ENCODE measurements at places on chromosomes 2 and 18. TPM values are rescaled to one million over a fixed set of nuclear protein-coding genes. Genes with fewer than 3 reads are reported as not detected.
A peak's percentile ranks its signal among the peaks of the same experiment; 100 is the strongest.

- no peak for DNase-seq
Observed at GRCh38 chr2:101162561-101163330, 11.6 kb upstream of the TBC1D8 start.

DNA sequence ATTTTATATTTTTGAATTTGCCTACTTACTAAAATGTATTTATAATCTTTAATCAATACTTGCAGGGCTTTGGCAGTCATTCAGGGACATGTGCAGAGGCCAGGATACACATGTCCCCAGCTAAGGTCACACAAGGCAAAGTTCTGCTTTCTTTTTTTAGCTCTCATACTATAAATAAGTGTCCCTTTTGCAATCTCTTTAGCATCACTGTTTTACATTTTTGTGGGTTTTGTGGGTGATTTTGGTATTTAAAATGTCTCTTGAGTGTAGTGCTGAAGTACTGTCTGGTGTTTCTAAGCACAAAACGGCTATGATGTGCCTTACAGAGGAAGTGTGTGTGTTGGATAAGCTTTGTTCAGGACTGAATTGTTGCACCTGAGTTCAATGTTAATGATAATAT lies 309.0 kb upstream of the GULP1 start:
- peak; percentile 17 for DNase-seq

RGPD4 gene
- total RNA-seq = not detected

DNA sequence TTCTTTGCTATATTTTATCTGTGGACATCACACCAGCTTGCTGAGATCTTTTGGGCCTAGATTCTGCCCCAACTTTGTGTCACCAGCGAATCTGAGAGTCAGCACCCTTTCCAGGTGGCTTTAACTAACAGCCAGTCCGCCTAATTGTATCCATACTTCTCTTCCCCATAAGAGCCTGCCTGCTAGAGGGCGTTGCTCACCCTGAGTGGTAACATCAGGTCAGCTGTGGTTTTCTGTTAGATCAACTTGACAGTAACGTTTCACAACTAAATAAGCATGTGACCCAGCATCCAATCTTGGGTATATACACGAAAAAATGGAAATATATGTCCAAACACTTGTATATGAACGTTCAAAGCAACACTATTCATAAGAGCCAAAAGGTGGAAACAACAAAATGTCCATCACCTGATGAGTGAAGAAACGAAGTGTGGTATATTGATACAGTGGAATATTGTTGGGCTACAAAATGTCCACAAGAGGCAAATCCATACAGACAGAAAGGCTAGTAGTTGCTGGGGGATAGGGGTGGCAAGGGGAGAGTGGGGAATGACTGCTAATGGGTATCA lies 24.9 kb downstream of the EFHD1 start:
- DNase-seq = peak; percentile 19

PRKAG3 gene
- total RNA-seq = not detected

DNA sequence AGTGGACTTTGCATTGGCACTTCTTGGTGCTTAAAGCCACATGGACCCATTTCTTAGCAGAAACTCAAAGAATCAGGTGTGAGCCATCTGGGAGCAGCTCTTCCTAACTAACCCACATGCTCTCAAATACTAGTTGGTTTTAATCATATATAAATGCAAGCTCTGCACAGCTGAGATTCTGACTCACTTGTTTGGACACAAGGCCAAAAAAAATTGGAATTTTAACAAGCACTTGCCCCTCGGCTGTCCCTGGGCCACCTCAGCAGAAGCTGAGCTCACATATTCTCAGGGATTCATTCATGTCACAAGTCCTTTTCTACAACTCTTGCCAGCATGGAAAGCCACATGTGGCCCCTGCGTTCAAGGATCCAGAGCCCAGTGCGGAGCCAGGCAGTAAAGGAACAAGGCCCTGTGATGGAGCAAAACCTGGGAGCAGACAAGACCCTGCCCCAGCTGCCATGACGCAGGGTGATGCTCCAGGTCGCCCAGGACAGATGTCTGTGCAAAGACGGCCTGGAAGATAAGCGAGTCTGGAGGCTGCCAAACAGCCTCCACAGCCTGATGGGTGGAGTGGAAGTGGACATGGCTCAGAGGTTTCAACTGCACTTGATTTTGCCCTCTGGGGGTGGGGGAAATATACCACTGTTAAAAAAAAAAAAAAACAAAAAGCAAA lies 266.5 kb downstream of the EIPR1 start:
- peak; percentile 26 for DNase-seq

- DNase-seq = peak; percentile 92
Observed at GRCh38 chr2:72827966-72828646, 2.3 kb upstream of the EXOC6B start.

GRCh38 chr2:180520206-180520605 lies 460.2 kb upstream of the UBE2E3 start:
- peak; percentile 56 for DNase-seq

GRCh38 chr18:49492694-49493033 lies 5.6 kb upstream of the C18orf32 start:
- no peak for DNase-seq

GRCh38 chr18:45528712-45529336 lies 86.5 kb upstream of the SLC14A2 start:
- no peak for DNase-seq

GBX2 gene
- total RNA-seq = 30.5 TPM

Measured in PC-3 (cell line).